ENCODE measurements at places on chromosomes 2 and 18.

GRCh38 chr2:231001921-231002320 lies 6.0 kb downstream of the SPATA3 start:
- DNase-seq, result no peak

- no peak for DNase-seq
These were observed 153.2 kb downstream of the WDR7 start for GRCh38 chr18:56804395-56804794.

DNA sequence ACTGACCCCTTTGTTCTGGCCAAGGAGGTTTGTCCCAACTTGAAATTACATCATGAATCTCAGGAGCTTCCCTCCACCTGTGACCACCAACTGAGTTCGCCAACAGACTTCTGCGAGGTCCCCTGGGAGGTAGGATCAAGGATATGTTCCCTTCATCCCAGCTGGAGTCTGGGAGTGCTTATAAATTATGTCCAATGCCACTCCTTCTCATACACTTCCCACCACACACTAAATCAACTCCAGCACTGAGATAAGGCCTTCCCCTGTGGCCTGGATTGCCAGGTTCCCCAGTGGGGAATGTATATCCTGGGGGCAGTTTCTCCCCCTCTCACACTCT lies 99.2 kb downstream of the RND3 start:
- no peak for DNase-seq

DNA sequence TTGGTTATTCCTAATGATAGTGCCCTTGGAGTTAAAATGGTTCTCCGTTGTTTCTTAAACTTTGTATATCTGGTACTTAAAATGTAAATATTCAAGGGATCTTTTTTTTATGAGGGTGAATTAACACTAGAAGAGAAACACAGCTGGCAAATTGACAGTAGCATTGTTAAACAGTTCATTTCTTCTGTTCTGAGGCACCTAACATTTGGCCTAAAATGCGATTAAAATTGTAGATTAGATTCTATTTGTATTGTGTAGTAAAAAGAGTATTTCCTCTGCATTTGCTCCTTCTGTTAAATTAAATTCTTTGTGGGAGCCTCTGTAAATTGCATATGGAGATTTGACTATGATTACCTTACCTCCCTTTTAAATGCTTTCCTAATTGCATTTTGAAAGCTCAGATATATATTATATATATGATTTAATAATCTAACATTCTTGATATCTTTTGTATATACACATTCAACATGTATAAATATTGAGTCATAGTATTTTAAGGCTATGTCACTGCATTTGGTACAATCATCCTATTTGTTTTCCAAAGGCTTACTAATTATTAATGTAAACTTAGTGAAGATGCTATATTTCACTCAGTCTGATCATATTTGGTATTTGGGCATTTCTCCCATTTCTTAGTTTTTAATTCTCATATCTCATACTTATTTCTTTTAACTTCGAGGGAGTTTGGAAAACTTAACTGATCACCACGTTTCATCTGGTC lies 124.4 kb downstream of the AGPS start:
- DNase-seq, result no peak

GRCh38 chr2:217478831-217479455 lies 523.9 kb downstream of the TNS1 start:
- no peak for DNase-seq

All from nucleus accumbens (tissue), 56 donors.